ENCODE measurements at places on chromosomes 5 and 9.

DNA sequence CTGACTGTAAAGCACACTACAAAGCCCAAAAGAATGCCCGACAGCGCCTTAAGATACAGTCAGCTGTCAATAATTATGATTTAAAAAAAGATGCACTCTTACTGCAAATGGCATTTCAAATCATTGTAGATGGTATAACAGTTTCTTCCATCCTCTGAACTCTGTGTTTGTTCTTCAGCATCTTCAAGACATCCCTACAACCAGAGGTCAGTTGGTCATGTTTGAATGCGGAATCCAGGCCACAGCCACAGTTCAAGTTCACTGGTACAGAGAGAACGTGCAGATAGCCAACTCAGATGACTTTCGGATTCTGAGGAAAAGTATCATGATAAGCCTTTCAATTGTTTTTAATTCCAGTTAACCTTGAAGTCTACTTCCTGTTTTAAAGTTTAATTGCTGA, 8.7 kb upstream of the MYOT start:
- DNase-seq, result no peak

DNA sequence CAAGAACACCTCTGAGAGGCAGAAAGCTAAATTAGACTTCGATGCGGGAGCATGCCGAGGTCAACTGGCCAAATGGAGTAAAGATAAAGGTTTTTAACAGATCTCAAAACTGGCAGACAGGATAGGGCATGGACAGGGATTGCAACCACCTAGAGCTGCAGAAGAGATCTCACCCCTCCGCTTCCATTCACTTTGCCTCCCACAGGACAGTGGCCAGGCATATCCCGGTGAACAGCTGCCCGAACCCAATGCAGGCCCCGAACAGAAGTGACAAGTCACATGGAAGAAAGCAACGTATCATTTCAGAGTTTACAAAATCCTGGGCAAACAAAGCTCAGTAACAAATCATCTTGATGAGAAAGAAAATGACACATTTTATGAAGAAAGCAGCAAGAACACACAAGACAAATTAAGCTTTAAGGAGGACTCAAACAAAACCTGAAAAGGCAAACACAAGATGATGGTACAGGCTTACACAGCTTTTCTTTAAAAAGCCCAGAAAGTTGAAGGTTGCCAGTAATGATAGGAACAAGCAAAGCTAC, 18.4 kb downstream of the RNF130 start:
- DNase-seq, result no peak

DNA sequence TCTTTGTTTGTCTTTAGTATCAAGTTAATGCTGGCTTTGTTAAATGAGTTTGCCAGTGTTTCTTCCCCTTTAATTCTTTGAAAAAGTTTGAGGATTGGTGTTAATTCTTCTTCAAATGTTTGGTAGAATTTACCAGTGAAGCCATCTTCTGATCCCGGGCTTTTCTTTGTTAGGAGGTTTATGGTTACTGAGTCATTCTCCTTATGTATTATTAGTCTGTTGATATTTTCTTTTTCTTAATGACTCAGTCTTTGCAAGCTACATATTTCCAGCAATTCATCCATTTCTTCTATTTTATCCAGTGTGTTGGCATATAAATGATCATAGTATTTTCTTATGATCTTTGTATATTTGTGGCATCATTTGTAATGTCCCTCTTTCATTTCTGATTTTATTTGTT, 74.5 kb upstream of the SPINK5 start:
- DNase-seq, result no peak

GRCh38 chr9:122402403-122402871, 31.6 kb downstream of the PTGS1 start:
- no peak for DNase-seq

- no peak for DNase-seq
Measured at GRCh38 chr9:120894321-120895148, 17.5 kb upstream of the PHF19 start.

- no peak for DNase-seq
Measured at GRCh38 chr9:136092741-136093140, 2.3 kb downstream of the NACC2 start.

DNA sequence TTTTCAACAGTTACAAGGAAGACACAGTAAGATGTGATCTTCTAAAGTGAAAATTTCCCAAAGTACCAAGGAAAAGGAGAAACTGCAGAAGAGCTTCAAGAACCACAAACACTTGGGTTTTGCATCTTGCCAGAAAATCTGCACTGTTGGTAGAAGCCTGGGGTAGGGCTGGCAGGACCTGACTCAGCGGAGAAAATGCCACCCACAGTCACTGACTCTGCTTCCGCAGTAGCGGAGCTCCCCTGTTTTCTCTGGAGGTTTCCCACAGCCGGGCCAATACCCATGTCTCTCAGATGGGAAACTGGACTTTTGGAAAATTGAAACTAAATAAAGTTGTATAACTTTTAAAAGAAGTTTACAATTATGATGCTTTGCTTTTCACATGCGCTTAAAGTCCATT, 104.2 kb downstream of the MEF2C start:
- no peak for DNase-seq

GRCh38 chr5:88452820-88453219, 184.2 kb upstream of the TMEM161B start:
- no peak for DNase-seq

DNA sequence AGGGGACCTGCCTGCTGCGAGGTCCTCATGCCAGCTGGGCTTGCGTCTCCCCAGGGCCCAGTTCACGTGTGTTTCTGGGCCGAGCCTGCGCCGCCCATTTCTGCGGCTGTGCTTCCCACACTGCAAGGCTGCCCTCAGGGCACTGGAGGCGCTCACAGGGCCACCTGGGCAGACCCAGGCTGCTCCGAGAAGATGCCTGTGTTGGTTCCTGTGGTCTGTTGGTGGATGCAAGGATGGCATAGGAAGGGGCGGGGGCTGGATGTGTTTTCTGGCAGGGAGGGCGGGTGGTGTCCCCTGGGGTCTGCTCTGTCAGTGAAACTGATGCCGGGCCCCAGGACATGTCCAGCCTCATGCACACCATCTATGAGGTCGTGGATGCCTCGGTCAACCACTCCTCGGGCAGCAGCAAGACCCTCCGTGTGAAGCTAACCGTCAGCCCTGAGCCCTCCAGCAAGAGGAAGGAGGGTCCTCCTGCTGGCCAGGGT, 25.9 kb downstream of the NKD2 start:
- no peak for DNase-seq
